ENCODE measurements at places on chromosomes 2 and 18.

- DNase-seq = no peak
Measured at GRCh38 chr2:190893157-190893556, 12.5 kb downstream of the GLS start.

GRCh38 chr2:84846041-84846663 lies 34.7 kb downstream of the TRABD2A start:
- DNase-seq = peak; percentile 77

DNA sequence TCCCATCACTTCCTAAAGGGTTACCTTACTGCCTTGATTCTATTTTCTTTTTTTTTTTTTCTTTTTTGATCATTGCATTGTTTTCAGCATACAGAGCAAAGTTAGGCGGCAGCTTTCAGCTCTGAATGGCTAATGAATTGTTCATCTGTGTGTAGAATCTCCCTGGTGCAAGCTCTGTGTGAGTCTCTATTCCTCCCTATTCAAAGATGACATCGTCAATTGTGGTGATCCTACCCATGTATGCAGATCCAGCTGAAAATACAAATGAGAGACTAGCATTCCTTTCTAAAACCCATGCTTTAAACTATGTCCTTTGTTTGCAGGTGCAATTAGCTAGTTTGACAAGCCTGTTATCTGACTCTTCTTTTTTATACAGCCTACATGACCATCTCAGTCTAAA lies 539.0 kb downstream of the ARHGAP15 start:
- DNase-seq = no peak

DNA sequence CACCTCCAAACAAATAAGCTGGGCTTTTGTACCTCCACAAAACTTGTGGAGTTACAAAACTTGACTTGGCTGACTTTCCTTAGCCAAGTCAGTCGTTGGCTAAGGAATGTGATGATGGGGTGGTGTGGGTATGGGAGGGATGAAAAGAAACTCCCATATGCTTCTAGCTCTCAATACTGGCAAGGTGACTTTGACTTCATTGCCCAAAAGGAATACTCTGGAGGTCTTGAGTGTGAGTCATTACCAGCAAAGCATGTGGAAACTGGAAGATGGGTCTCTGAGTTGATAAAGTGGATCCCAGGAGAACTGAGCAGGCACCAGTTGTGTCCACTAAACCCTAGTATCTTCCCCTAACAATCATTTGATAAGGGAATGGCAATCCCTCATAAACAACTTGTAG lies 226.7 kb downstream of the GULP1 start:
- no peak for DNase-seq

DNA sequence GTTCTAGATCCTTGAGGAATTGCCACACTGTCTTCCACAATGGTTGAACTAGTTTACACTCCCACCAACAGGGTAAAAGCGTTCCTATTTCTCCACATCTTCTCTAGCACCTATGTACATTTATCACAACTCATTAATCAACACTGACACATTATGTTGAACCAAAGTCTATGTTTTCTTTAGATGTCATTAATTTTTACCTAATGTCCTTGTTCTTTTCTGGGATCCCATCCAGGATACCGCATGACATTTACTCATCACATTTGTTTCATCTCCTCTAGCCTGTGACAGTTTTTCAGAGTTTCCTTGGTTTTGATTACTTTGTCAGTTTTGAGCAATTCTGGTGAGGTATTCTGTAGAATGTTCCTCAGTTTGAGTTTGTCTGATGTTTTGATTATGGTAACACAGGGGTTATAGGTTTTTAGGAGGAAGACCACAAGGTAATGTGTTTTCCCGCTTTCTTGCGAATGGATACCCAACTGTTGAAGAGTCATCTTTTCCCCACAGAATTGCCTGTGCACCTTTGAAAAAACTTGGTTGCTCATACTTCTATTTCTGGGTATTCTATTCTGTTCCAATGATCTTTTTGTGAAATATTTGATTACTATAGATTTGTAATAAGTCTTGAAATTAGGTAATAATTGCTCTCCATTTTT lies 3.0 kb upstream of the UGT1A9 start:
- no peak for DNase-seq

DNA sequence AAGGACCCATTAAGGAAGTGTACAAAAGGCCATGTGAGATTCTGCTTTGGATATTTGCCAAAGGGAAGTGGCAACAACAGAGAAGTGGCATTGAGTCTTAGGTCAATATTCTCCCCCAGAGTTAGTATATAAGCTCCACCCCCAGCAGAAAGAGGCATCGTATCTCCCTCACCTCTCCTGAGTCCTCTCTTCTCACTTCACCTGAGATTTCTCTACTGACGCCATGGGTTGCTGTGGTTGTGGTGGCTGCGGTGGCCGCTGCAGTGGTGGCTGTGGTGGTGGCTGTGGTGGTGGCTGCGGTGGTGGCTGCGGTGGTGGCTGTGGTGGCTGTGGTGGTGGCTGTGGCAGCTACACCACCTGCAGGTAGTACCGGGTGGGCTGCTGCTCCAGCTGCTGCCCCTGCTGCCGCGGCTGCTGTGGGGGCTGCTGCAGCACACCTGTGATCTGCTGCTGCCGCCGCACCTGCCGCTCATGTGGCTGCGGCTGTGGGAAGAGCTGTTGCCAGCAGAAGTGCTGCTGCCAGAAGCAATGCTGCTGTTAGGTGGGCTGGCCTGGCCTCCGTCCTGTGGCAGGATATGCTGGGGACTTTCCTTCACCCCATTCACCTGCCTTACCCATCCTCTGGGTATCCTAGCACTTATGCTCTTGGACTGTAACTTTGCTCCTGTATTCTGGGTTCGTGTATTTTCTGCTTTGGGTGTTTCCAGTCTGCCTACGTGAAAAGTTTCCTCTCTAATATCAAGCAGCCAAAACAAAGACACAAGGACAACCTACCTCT lies 5.9 kb downstream of the SCYGR3 start:
- peak; percentile 32 for DNase-seq

DNA sequence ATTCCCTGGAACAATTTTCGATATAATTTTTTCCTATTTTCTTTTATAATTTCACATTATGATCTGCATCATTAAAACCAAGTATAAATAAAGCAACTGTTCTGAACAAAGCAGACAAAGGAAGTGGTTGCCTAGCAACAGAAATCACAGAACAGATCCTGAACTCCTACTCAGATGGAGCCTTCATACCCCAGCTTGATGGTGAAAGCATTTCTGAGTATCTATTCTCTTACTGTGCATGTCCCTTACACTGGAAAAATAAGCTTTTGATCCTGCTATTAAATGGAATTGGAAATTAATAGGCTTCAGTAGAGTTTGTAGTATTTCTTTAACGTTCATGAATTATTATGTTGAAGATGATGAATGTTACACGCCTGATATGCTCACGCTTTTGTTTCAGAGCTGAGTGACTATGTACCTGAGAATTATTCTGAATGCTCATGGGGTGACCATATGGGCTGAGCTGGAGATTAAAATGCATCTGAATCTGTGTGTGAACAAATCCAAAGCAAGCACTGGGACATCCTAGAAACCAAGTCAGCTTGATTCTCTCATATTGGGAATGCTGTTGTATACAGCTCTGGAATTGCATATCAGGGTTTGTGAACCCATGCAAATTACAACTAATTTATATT lies 254.0 kb downstream of the KCNJ3 start:
- no peak for DNase-seq

DNA sequence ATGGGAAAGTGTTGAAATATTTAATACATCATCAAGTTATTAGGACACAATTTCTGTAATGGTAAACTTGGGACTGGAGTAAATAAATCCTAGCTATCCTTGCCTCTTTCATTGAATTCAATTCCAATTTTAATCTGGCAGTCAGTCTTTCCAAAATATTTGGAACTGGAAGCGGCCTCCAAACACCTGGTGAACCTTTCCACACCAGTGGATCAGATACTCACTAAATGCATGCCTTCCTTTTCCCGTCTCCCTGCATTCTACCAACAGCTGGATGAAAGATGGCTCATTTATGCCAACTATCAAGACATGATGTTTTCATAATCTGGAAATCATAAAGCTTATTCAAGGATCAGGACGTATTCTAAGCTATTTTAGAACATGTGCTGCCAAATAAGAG lies 488.2 kb upstream of the SPHKAP start:
- DNase-seq = no peak

- DNase-seq = no peak
Measured at GRCh38 chr2:99420031-99420430, 69.8 kb downstream of the REV1 start.

DNA sequence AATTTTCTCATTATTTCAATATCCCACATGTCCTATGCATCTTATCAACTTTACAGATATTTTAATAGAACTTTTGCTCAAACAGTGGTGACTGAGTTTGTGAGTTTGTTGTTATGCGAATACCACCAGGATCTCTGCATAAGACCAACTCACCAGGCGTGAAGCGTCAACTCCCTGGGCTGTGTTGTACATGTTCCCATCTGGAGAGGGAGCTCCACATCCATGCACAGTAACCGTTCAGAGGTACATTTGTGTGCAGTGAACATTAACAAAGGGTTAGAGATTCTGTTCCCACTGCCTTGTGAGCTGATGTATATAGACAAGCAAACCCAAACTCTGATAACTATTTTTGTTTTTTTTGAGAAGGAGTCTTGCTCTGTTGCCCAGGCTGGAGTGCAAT lies 188.7 kb downstream of the MYT1L start:
- DNase-seq = no peak

DNA sequence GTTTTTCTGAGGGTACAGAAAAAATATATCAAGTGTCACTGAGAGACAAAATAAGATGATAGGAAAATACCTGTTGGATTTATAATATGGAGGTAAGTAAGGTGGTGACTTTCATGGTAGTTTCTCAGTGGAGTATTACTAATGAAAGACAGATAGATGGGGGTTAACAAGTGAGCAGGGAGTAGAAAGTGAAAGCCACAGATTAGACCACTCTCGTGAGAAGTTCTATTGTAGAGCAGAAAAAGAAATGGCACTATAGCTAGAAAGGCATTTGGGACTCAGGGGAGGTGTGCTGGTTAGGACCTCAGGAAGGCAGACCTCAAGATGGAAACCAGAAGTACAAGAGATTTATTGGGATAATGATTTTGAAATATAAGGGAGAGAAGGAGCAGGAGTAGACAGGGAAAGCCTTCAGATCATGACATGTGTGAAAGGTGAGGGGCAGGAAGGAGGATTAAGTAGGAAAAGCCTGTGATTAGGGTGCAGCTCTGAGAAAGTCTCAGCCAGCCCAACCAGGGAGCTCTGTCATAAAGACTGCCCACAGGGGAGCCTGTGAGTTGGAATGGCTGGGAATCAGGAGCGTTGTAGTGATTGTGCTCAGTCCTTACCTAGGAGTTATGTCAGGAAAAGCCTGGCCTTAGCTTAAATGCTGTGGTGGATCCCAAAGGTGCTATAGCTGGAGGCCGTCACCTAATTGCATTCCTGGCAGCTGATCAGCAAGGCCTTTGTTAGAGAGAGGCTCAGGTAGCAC lies 198.1 kb downstream of the IKZF2 start:
- no peak for DNase-seq

DNA sequence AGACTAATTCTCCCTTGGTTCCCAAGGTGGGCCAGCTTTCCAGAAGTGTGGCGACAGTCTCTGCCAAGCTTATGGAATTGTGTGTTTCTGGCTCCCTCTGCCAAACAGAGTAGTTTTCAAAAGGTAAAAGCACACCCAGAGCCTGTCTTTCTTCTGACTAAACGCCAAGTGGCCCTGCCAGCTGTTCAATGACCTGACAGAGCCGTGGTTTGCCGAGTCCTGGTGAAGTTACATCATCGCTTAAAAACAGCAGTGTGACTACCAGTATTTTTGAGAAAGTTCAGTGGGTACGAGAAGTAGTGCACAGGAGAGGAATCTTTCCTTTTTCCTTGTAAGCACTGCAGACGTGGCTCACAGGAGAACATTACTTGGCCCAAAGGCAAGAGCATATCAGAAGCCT lies 1.9 kb downstream of the PER2 start:
- no peak for DNase-seq

DNA sequence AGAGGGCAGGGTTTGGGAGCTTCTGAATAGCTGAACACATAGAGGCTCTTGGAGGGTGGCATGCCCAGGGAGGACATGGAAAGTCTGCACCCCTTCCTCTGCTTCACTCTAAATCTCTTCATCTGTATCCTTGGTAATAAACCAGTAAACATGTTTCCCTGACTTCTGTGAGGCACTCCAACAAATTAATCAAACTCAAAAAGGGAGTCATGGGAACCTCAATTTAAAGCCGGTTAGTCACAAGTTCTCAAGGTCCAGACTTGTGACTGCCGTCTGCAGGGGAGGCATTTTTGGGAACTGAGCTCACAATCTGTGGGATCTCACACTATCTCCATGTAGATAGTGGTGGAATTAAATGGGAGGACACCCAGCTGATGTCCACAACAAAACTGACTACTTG lies 33.1 kb upstream of the STON1 start:
- no peak for DNase-seq

DNA sequence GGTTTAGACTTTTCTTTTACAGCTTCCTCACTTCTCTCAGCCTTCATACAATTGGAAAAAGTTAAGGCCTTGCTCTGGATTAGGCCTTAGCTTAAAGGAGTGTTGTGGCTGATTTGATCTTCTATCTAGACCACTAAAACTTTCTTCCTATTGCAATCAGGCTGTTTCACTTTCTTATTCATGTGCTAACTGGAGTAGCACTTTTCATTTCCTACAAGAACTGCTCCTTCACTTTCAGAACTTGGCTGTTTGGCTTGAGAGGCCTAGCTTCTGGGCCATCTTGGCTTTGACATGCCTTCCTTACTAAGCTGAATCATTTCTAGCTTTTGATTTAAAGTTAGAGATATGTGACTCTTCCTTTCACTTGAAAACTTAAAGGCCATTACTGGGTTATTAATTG lies 114.3 kb downstream of the ARHGEF4 start:
- DNase-seq = no peak

GRCh38 chr2:43107679-43108078 lies 118.7 kb downstream of the ZFP36L2 start:
- no peak for DNase-seq

DNA sequence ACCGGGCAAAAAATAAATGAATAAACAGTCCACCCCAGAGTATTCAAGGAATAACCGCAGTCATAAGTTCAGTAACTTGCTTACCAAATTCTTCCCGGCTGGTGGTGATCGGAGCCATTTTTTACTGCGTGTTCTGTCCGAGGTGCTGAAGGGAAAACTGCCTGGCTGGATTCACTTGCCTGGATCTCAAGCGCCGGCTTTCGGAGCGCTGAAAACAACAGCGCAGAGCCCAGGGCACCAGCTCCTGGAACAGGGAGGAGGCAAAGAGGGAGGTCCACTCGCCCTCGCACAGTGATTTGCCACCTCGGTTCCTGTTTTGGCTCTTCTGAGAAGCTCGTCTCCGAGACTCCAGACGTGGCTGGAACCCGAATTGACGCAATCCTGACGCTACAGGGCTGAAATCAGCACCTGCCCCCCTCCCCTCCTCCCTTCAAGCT lies at the start of gene SYT4:
Gene SYT4, minus strand, starts transcription at position 327 of the 437 bp plus-strand sequence. Its CDS starts 209 bp downstream, at position 118.
- no peak for DNase-seq
